ENCODE measurements at places on chromosomes 13 and 19.

DNA sequence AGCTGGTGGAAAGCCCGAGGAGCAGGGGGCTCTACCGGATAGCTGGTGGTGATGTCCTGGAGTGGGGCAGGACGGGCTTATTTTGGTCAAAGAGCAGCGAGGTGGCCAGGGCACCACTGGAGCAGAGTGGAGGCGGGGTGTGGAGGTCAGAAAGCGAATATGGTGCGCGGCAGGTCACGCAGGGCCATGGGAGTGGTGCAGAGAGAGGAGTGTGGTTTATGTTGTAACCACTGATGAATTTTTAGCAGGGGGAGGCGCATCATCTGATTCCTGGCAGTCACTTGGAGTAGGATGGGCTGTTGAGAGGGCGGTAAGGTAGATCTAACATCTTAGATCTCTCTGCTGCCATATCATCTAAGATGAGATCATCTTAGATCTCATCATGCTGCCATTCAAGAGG is 1.4 kb upstream of the ZNF414 start:
- DNase-seq: no peak

DNA sequence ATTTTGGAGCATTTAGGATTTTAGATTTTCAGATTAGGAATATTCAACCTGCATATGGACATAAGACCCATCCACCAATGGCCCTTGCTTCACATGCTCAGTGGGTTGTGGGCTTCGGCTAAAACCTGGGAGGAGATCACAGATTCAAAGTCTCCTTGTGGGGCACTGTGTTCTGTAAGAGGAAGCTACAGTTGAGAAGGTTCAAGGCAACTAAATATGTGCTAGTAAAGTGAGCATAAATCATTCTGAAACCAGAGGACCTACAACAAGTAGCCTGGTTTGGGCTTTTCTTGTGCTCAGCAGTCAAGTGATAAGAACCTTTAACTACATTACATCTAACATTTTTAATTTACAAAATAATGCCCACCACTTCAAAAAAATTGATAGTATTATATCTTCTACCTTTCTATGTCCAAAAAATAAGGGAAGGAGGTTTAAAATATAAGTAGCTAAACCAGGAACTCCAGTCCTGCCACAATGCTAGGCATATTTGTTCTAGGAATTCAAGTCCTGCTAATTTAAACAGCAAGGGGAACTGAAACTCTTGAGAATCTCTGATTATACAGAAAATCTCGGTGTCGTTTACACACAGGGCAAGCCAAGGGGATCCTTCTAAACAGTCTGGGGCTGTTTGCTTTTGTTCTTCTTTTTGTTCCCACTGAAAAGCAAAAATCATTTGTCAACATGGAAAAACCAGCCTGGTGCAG is 36.6 kb downstream of the FOXO1 start:
- DNase-seq: no peak

DNA sequence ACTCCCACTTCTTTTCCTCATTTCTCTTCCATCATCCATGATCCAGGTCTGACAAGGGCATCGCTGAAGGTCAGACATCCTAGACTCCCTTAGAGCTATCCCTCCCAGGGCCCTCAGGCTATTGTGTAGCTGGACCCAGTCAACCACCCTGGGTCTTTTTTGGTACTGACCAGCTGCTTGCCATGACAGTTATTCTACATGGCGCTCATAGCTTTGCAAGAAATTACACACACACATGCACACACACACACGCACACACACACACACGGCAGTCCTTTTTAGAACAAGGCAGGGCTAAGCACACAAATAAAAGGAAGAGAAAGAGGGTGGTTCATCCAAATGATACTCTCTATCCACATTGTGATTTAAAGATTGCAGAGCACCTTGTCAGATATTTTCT is 18.3 kb downstream of the SIAH3 start:
- no peak for DNase-seq

GRCh38 chr13:109158383-109158782 is 529.0 kb downstream of the MYO16 start:
- DNase-seq: no peak

- no peak for DNase-seq
Measured at GRCh38 chr19:15294561-15294990, 37.8 kb downstream of the BRD4 start.

DNA sequence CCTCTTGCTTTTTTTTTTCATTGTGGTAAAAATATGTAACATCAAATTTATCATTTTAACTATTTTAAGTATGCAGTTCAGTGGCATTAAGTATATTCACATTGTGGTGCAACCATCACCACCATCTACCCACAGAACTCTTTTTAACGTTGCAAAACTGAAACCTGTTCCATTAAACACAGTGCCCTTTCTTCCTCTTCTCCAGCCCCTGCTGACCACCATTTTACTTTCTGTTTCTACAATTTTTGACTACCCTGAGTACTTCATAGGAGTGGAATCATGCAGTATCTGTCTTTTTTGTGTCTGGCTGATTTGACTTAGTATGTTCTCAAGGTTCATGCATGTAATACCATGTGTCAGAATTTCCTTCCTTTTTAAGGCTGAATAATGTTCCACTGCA is 153.1 kb downstream of the FGF9 start:
- no peak for DNase-seq

GRCh38 chr19:4152241-4152998 is 1.0 kb upstream of the CREB3L3 start:
- DNase-seq: no peak

- no peak for DNase-seq
Measured at GRCh38 chr19:38009650-38010242, 102.7 kb downstream of the SIPA1L3 start.

- DNase-seq: no peak
Measured at GRCh38 chr13:101327871-101328270, 88.4 kb downstream of the NALCN start.

GRCh38 chr19:49106648-49107135 is 7.5 kb upstream of the LIN7B start:
- DNase-seq: no peak

GRCh38 chr19:29524912-29525831 is 622 bp upstream of the VSTM2B start:
- DNase-seq: no peak

GRCh38 chr19:1864480-1865171 is 1.2 kb upstream of the KLF16 start:
- no peak for DNase-seq

- no peak for DNase-seq
Measured at GRCh38 chr19:10885201-10886169, 14.1 kb downstream of the CARM1 start.

- no peak for DNase-seq
Measured at GRCh38 chr13:60043262-60043661, 120.5 kb downstream of the DIAPH3 start.

DNA sequence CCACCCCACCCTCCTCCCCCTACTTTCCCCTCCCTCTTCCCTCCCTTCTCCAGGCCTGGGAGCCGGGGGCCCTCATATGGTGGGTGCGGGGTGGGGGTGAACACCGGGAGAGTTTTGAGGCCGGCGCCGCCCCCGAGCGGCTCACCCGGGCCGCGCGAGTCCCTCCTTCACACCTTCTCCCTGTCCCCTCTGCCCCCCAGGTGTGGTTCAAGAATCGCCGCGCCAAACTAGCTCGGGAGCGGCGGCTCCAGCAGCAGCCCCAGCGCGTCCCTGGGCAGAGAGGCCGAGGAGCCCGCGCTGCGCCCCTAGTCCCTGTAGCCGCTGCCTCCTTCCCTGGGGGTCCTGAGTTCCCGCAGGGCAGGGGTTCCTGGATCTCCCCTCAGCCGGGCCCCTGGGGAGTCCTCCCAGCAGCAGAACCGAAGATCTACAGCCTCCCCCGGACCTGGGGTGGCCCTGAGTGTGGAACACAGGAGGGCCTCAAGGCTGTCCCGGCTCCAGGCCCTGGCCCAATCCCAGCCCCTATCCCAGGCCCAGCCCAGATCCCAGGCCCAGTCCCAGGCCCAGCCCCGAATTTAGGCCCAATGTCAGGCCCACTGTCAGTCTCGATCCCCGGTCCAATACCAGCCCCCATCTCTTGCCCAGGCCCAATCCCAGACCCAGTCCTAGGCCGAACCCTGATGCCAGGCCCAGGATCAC is 1.7 kb downstream of the TPRX2 start:
- DNase-seq: no peak

- DNase-seq: no peak
Measured at GRCh38 chr19:10830931-10831779, 4.9 kb downstream of the TMED1 start.

- no peak for DNase-seq
Measured at GRCh38 chr13:51328488-51328887, 11.0 kb upstream of the SERPINE3 start.

GRCh38 chr19:11140896-11141295 is 14.7 kb downstream of the SPC24 start:
- DNase-seq: no peak

- no peak for DNase-seq
Measured at GRCh38 chr13:50584856-50585580, 258.5 kb downstream of the DLEU7 start.

- no peak for DNase-seq
Measured at GRCh38 chr13:77696879-77697216, 639 bp upstream of the SLAIN1 start.

DNA sequence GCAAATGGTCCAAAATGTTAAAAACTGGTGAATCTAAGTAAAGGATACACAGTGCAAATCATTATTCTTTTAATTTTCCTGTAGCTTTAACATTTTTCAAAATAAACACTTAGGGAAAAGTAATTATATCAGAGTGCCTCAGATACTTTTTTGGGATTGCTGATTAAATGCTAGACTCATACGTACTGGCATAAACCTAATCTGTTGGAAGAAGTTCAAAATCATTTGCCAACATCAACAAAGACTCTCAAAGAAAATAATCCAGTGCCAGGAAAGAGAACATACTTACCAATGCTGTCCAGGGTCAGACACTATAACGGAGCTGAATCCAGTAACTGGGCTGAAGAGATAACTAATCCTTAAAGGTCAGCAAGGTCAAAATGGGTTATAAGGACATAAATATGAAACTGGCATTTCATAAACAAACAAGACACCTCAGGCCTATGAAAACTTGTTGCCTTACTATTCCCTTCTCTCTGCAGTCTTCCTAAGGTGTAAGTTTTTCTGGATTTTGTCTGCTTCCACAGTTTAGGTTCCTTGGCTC is 3.3 kb upstream of the ZNF420 start:
- DNase-seq: no peak

GRCh38 chr19:13039211-13039789 is 44.0 kb downstream of the NFIX start:
- no peak for DNase-seq

DNA sequence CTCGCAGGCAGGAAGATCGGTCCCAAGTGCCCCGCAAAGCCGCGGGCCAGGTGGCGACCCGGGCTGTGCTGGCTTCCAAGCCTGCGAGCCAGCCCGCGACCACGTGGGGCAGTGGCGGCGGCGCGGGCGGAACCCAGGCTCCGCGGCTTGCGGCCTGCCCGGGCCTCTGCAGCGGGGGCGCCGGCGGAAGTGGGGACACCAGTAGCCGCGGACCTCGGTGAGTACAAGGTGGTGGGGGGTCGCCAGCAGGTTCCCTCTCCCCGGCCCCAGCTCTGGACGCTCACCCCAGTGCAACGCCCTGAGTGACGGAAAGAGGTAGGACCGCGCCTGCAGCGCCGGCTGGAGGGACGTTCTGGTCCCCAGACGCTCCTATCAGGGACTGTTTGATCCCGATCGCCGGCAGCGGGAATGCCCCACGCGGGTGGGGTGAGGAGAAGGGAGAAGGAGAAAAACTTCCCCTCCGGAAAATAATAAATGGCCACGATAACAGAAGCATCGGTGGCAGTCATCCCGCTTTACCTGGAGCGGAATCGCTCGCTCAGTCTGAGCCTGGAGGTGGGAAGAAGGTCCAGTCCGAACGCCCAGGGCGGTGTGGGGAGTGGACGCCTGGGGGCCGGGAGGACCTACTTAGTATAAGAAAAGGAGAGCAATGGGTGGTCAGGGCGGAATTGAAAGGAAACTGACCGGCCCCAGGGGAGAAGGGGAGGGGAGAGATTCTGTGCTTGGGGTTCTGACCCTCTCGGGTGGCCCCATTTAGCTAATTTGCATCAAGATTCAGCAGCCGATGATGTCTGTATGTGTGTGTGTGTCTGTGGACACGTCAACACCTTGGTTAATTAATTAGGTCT is at the start of gene GEMIN7:
Gene GEMIN7 (plus strand): TSS at position 198 of the 848 bp plus-strand sequence. CDS start 10,855 bp downstream, outside the sequence.
- DNase-seq: no peak

DNA sequence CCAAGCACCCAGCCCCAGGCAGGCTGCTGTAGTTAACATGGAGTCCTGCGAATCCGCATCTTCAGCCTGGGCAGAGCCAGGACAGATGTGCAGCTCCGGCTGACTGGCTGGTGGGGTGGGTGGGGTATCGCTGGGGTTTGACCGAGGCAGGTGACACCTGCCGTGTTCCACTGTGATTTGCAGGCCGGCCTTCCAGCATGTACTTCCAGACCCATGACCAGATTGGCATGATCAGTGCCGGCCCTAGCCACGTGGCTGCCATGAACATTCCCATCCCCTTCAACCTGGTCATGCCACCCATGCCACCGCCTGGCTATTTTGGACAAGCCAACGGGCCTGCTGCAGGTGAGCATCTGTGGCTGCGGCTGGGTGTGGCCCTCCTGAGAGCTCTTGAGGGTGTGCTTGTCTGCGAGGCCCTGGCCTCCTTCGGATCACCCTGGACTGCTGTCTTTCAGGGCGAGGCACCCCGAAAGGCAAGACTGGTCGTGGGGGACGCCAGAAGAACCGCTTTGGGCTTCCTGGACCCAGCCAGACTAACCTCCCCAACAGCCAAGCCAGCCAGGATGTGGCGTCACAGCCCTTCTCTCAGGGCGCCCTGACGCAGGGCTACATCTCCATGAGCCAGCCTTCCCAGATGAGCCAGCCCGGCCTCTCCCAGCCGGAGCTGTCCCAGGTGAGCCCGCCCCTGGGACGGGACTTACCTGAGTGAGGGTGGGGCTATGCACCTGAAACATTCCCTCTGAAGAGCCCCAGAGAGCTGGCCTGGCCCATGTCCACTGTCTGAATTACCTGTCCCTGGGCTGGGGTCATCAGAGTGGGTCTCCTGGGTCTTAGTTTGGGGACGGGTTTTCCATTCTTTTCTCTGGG is 30.6 kb downstream of the CERS1 start:
- no peak for DNase-seq

GRCh38 chr19:43380771-43381386 is 27.4 kb downstream of the CD177 start:
- DNase-seq: no peak

DNA sequence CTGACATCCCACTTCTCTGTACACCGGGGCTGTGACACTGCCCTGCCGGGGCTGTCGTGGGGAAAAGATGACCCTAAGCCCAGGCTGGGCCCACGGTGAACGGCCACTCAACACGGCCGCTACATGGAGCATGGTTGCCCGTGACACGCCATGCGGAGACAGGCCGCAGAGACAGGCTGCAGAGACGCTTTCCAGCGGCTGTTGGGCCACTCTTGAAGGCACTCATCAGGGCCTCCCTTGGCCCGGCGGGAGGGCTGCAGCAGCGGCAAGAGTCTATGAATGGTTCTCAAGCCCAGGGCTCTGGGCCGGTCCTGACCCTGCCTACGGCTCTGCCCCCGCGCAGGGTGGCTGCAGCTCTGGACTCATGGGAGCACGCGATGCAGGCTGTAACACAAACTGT is 22.1 kb downstream of the ADPRHL1 start:
- DNase-seq: no peak

GRCh38 chr13:86052141-86052540 is 252.9 kb upstream of the SLITRK6 start:
- DNase-seq: no peak
